ENCODE measurements at places on chromosomes 7 and 10.

- no peak for DNase-seq
Observed at GRCh38 chr10:60869652-60870415, 74.2 kb downstream of the RHOBTB1 start.

DNA sequence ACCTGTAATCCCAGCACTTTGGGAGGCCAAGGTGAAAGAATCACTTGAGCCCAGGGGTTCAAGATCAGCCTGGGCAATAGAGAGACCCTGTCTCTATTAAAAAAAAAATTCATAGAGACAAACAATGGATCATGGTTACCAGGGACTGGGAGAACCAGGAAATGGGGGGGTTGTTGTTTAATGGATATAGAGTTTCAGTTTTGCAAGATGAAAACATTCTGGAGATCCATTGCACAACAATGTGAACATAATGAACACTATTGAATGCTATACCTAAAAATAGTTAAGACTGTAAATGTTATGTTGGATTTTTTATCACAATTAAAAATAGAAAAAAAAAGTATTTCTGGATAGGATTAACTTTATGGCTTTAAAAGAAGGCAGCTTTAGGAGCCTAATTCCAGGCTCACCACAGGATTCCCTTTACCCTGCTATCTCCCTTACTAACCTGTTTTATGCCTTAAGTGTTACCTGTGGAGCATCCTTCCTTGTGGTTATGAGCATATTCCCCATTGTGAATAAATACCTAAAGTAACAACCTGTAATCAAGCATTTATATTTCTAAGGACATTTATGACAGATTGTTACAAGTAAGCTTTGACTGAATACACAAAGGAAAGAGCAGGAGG lies 45.1 kb upstream of the SGCE start:
- DNase-seq: no peak

DNA sequence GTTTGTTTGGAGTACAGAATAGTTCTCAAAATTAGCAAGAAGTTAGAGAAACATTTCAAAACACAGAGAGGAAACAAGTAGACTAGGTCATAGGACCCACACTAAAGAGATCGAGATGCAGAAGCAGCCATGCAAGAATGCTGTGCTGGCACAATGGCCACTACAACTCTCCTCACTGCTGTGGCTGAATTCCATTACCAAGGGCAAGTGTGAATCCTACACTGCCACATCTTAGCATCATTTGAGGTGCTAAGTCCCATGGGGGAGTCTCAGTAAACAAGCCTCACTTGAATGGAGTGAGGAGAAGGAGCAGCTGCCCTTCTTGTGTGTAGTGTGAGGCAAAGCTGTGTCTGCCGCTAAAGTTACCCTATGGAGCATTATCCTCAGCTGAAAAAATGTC lies 56.7 kb downstream of the PCLO start:
- DNase-seq: no peak

- no peak for DNase-seq
Observed at GRCh38 chr7:50856806-50857205, 74.1 kb upstream of the GRB10 start.
